Uterus (tissue), 4 donors: ENCODE measurements at places on chromosomes 12 and 14. TPM values are rescaled to one million over a fixed set of nuclear protein-coding genes. Genes with fewer than 3 reads are reported as not detected.

DNA sequence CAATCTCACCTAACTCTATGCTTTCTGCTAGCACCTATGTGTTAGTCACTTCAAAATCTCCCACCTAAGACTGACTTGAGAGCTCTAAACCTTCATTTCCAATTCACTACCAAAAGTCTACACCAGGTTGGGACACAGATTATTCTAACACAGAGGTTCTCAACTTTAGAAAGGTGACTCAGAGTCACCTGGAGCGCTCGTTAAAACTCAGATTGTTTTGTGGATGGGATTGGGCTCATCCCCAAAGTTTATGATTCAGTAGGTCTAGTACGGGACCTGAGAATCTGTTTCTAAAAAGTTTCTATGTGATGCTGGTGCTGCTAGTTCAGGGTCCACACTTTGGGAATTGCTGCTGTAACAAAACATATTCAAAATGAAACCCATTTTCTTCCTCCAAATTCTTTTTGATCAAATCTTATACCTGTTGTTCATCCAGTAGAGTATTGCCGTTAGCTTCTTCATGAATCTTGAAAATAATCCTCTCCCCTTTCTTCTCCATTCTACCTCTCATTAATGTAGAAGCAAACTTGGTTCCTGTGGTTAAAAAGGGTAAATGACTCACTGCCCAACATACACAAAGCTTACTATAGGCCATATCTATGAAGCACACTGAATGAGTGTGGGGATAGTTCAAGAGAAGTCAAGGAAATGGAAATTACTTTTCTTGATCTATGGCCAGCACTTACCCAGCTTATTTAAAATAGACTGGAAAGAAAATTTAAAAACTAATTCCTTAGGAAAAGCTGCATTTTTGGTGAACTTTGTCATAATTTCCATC lies 206.7 kb downstream of the KIF21A start:
- no peak for DNase-seq

Gene RTN1
- 10.8 TPM for total RNA-seq

DNA sequence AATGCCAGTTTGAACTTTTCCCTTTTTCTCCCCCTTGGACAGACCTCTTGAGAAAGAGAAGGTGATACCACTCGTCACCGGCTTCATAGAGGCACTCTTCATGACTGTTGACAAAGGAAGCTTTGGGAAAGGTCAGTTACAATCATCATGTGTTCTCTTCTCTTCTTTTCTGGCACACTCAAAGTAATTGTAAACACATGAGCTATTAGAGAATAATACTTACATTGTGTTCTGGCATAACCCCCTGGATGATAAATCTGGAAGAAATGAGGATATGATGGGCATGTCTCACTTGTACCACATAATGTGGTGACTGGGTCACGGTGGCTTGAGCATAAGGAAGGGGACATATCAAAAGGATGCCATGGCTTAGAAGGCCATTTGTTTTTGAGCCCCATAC lies 20.0 kb downstream of the UTP20 start:
- DNase-seq, result no peak

DNA sequence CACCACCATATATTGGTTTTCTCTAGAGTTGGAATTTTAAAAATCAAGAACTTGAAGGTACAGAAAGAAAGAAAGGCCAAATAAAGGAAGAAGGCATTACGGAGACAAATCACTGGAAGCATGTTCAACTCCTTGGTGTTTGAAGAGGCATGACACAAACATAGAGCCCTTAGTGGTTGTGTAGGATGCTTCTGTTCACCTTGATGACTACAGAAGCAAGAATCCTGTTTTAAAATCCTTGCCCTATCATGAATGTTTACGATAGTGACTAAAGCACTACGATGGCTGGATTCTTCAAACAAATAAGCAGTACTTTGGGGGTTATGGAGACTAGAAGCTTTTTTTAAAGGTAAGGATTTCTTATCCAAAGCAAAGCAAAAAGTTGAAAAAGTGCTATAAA lies 10.3 kb upstream of the ISM2 start:
- no peak for DNase-seq

GRCh38 chr12:7374423-7375144 lies 69.4 kb downstream of the CD163L1 start:
- no peak for DNase-seq

DNA sequence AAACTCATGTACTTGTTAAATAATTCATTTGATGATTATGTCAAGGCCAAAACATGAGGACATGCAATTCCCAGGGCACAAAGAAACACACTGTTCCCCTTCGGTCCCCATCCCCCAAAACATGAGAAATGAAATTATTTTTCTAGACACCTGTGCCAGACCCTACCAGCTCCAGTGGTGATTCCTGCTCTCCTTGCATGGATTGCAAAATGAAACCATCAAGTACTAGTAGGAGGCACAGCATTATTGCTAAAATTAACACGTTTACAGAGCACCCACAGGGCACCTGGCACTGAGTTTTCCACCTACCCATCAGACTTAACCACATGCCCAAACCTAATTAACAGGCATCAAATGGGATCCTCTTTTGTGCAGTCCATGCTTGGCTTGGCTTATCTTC lies 76.6 kb downstream of the ZFC3H1 start:
- DNase-seq, result no peak

DNA sequence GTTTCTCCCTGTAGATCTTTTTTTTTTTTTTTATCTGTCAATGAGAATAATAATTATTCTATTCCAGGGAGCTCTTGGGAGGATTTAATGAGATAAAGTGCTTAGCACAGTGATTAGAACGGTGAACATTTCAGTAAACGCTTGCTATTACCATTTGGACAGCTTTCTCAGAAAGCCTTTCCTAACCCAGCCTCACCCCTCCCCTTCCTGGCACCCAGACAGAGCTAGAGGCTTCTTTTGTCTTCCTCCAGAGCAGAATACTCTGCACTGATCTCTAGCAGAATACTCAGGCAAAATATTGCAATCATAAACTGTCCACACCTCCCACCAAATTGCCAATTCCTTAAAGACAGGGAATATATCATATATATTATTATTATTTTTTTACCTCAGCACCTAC lies 66.6 kb downstream of the ERGIC2 start:
- DNase-seq, result no peak

GRCh38 chr12:46390881-46391280 lies 18.3 kb upstream of the SLC38A2 start:
- DNase-seq, result no peak

DNA sequence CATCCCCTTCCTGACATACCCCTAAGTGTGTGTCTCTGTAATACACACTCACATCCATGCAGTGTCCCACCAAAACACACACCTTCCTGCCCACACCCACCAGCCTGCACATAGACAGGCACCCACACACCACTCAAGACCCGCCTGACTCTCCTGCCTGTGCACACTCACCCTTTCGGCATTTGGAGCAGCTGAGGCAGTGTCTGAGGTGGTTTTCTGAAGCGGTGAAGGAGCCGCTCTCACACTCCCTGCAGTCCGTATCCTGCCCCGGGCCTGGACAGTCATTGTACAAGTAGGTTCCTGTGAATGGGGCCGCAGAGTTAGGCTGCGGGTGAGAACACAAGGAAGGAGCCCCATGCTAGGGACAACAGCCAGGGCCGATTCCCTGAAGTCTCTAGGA lies 8.3 kb downstream of the TNFRSF1A start:
- DNase-seq, result no peak

- DNase-seq, result no peak
Measured at GRCh38 chr14:82528016-82528415, 994.4 kb upstream of the SEL1L start.

- peak; percentile 69 for DNase-seq
Measured at GRCh38 chr12:116484807-116485206, 74.4 kb upstream of the MAP1LC3B2 start.

GRCh38 chr14:59583755-59584154 lies 7.1 kb upstream of the CCDC175 start:
- DNase-seq, result no peak

Gene PTPRQ
- total RNA-seq, result 1.3 TPM

Gene CACNA2D4
- not detected for total RNA-seq

Gene STK38L
- total RNA-seq, result 69.3 TPM

Gene PPP2R5E
- total RNA-seq, result 36.4 TPM

DNA sequence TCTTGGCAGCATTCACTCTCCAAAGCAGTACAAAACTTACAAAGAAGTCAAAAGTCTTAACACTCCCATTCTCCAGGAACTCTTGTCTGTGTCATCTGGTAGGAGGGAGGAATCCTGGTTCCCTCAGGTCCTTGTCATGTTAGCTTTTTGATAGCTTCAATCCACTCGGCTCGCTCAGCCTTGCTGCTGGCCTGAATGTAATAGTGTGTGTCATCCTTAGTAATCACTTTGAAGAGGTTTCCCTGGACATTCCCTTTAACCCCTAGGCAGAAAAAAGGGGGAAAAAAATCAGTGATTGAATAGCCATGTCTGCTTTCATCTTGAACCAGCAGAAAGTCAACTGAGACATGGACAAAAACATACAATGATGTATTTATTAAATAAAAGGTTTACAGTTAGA lies 24.8 kb downstream of the PLEK2 start:
- no peak for DNase-seq

Gene NOPCHAP1
- total RNA-seq, result 29.4 TPM

Gene ACSM4
- not detected for total RNA-seq

DNA sequence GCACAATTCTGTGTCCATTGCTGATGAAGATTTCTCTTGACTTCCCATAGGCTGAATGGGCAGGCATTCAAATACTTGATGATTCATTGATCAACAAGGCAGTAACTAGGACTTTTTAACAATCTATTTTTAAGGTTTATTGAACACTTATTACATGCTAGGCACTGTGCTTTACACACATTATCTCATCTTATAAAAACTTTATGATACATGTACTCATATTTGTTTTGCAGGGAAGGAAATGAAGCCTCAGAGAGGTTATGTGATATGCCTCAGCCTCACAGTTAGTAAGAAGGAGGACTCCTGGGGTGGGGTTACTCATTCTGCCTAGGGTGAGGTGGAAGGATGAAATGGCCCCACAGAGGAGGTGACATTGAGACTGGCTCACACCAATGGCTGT lies 12.9 kb upstream of the EMP1 start:
- no peak for DNase-seq

- DNase-seq, result no peak
Measured at GRCh38 chr14:85953265-85953664, 423.3 kb downstream of the FLRT2 start.

GRCh38 chr14:89700801-89701200 lies 253.7 kb downstream of the EFCAB11 start:
- no peak for DNase-seq

- DNase-seq, result no peak
Measured at GRCh38 chr12:114762490-114763110, 78.6 kb upstream of the TBX3 start.

DNA sequence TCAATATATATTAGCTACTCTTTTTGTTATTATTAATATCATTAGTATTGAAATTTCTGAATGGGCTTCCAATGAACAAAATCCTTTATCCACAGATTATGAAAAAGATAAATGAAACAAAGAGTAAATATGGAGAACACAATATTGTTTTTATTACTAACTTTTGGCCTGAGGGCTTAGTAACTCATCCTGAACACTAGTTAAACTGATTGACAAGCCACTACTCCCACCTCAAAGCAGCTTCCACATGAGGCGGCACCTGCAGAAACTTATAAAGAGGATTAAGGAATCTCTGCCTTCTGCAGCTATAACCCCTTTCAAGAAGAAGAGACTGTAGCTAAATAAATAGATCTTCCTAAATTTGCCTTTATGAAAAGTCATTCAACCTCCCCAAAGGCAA lies 187.6 kb upstream of the ALG10 start:
- DNase-seq, result no peak

GRCh38 chr12:108066583-108067577 lies 62.2 kb upstream of the WSCD2 start:
- no peak for DNase-seq
